ENCODE measurements at places on chromosomes 12 and 14.

GRCh38 chr12:81992461-81992860, 233.3 kb upstream of the PPFIA2 start:
- DNase-seq = no peak

GRCh38 chr12:77372026-77372425, 306.7 kb upstream of the E2F7 start:
- no peak for DNase-seq

GRCh38 chr14:55141825-55142224, 12.8 kb downstream of the LGALS3 start:
- DNase-seq = no peak

DNA sequence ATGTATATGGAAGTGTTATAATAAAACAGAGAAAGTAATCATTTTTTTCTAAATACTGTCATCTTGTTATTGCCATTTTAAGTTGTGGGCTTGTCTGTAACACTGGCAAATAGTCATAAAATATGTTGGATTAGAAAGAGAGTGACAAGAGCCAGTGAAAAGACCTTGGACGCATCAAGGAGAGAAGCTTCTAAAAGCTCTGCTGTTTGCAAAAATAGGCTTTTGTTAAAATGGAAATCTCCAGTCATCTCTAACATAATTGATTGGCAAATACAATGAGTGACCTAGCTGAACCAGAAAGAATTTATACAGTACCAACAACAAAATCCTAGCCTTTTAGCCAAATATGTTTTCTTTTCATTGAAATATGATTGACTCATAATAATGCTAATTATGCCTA, 245.8 kb upstream of the RMST start:
- DNase-seq = no peak

- DNase-seq = no peak
These were observed 58.3 kb downstream of the ARF6 start for GRCh38 chr14:49951229-49951607.

GRCh38 chr14:100815478-100816285, 10.2 kb upstream of the MEG3 start:
- no peak for DNase-seq

DNA sequence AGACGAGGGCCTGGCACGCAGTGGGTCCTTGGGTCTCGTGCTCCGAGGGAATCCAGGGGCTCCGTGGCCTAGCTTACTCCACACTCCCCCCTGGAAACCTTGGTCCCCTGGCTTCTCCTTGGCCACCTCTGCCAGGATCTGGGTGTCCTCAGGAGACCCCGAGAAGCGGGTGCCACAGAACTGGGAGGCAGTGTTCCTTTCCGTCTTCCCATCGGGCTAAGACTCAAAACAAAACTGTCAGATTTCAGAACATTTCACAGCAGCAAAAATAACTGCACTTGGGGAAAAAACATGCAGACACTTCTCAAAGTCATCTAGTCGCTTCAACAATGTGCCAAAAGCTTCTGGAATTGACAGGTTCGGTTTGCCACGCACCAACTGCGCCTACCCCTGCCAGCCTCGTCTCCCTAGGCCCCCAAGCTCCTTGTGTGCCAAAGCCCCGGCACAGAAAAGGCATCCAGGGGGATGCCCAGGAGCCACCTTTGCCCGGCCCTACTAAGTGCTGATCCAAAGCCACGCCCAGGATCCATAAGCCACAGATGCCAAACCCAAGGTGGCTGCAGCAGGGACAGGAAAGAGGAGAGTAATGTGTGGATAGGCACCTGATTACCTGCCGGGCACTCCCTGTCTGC, 58.4 kb upstream of the DIO3 start:
- DNase-seq = no peak

GRCh38 chr12:10936506-10936905, 2.6 kb downstream of the TAS2R14 start:
- no peak for DNase-seq

DNA sequence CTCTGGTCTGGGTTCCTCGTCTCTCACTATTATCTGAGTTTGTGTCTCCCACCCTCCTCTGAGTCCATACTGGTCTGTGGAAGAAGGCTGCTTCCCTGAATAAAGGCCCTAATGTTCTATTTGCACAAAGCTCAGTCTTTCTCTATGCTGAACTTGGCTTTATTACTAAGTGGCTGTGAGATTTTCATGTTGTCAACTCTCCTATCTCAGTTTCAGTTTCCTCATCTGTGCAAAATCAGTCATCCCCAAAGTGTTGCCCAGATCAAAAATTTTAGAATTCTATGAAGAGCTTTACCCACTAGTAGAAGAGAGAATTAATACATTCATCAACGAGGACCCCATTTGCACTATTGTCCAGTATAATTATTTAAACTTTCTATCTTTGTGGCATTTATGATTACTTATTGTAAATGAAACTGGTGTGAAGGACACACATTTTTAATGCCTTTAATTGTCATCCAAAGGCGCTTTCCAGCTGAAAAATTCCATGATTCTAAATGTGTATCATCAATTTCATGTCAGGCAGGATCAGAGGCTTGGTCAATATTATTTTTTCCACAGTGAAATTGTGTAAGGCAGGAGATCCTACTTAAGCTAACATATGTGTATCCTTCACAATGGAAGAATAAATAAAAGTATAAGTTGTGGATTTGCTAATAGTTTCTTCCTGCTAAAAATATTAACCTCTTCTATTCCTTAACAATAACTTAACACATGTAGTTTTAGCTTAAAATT, 79.1 kb upstream of the EEA1 start:
- DNase-seq = no peak

GRCh38 chr12:94149119-94149780, 873 bp downstream of the PLXNC1 start:
- DNase-seq = no peak
